Tibial nerve (tissue), 4 donors: ENCODE measurements at places on chromosomes 7 and 10.

- no peaks in the 10 kb centered on the region for H3K27me3 ChIP-seq
- no peak overlapping the region for H3K27ac ChIP-seq
- DNase-seq = no peak
- H3K4me3 ChIP-seq = no peak overlapping the region
- H3K4me1 ChIP-seq = no peaks in the 10 kb centered on the region
These were observed 333.8 kb downstream of the LRMDA start for GRCh38 chr10:75764974-75765788.

DNA sequence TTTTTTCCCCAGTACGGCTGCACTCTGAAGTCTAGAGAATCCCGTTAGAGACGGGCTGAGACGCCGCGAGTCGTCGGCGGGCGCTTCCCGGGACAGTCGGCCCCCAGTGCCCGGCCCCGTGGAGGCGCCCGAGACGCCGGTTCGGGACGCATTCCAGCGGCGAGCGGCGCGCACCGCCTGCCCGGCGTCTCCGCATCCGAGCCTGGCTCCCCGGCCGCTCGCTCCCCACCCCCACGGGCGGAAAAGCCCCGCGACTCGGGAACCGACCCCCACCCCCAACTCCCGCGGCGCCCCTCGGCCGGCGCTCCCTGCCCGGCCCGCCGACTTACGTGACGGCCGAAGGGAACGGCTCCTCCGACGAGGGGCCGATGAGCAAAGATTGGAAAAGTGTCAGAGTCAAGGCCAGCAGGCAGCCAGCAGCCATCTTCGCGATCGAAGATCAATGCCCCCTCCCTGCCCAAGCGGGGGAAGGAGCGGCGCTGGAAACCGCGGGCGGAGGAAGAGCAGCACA, 486 bp downstream of the CACNA2D1 start:
- H3K4me1 ChIP-seq = no peaks in the 10 kb centered on the region
- no peaks in the 10 kb centered on the region for H3K27me3 ChIP-seq
- no peak for DNase-seq
- peak overlapping the region; percentile 83 for H3K27ac ChIP-seq

- no peaks in the 10 kb centered on the region for H3K27me3 ChIP-seq
- DNase-seq = no peak
- no peak overlapping the region for H3K4me3 ChIP-seq
- H3K36me3 ChIP-seq = no peaks in the 10 kb centered on the region
These were observed 10.9 kb upstream of the PLAU start for GRCh38 chr10:73900064-73900463.

- no peaks in the 10 kb centered on the region for H3K4me1 ChIP-seq
- H3K27ac ChIP-seq = no peak overlapping the region
- H3K36me3 ChIP-seq = no peaks in the 10 kb centered on the region
- no peak overlapping the region for H3K4me3 ChIP-seq
- no peaks in the 10 kb centered on the region for H3K27me3 ChIP-seq
These were observed 1.7 kb upstream of the CCDC201 start for GRCh38 chr7:45874408-45875131.

DNA sequence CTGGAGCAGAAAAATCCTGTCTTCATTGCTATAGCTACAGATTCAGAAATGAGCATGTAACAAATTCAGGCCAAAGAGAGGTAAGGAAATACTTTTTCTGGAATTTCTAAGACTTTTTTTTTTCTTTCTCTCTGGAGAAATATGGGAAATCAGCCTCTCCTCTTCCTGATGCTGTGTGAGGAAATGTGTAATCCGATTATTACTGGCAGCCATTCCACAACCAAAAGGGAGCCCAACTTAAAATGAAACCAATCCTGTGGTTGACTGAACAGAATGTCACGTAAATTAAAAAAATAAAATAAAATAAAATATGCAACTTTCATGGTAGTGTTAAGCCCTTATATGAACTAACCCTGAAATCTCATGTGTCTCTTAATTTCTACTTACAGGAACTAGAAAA, 10.7 kb upstream of the POT1 start:
- no peak overlapping the region for H3K27ac ChIP-seq
- DNase-seq = no peak
- no peak overlapping the region for H3K4me3 ChIP-seq
- H3K4me1 ChIP-seq = no peaks in the 10 kb centered on the region

GRCh38 chr7:138512092-138512858, 52.2 kb downstream of the TRIM24 start:
- no peak overlapping the region for H3K27ac ChIP-seq
- H3K4me3 ChIP-seq = no peak overlapping the region
- no peak for DNase-seq
- H3K4me1 ChIP-seq = no peaks in the 10 kb centered on the region
- peaks cover 57% of the 10 kb centered on the region for H3K36me3 ChIP-seq

GRCh38 chr7:21911341-21911875, 34.3 kb downstream of the CDCA7L start:
- H3K27ac ChIP-seq = no peak overlapping the region
- DNase-seq = no peak
- H3K4me3 ChIP-seq = no peak overlapping the region
- no peaks in the 10 kb centered on the region for H3K4me1 ChIP-seq

DNA sequence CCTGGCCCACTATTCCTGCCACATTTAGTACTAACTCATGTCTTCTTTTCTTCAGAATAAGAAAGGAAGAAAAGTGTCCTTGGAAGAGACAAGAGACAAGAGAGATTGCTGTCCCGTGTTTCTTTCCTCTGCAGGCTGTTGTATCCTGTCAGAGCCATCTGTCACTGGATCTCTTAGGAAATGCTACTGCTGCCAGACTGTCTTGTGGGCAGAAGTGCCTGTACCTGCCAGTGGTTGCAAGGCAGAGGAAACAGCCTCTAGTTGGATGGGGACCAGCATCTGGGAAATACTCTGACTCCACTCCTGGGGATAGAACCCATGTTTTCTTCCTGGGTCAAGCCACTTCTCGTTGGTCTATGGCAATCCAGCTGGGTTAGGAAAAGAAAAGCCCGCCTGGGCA, 16.7 kb upstream of the MAP3K8 start:
- H3K27me3 ChIP-seq = no peaks in the 10 kb centered on the region
- DNase-seq = no peak
- no peaks in the 10 kb centered on the region for H3K36me3 ChIP-seq

DNA sequence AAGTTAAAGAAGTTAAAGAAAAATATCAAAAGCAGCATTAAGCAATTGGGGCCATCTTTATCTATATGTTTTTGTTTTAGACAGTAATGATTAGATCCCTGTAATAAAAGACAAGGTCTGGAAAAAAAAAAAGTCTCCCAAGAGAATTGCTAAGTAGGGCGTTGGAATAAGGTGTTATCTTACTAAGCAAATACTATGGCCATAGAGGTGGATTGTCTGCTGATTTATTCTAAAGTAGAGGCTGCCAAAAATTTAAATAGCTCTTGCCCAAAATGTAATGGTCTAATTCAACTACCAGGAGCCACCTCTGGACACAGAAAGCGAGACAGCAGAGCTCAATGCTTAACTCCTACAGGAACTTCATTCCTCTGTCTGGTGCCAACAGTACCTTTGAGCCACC, 71.6 kb downstream of the HERPUD2 start:
- H3K4me3 ChIP-seq = no peak overlapping the region
- no peaks in the 10 kb centered on the region for H3K27me3 ChIP-seq
- no peaks in the 10 kb centered on the region for H3K4me1 ChIP-seq
